ENCODE measurements at places on chromosomes 2 and 18. TPM values are rescaled to one million over a fixed set of nuclear protein-coding genes. Genes with fewer than 3 reads are reported as not detected.
A peak's percentile ranks its signal among the peaks of the same experiment; 100 is the strongest.

GRCh38 chr2:222319586-222320435 lies 21.0 kb upstream of the PAX3 start:
- peaks cover 74% of the 10 kb centered on the region for H3K27me3 ChIP-seq
- H3K4me3 ChIP-seq: peak overlapping the region; percentile 45
- DNase-seq: peak; percentile 82
- no peaks in the 10 kb centered on the region for H3K36me3 ChIP-seq
- H3K4me1 ChIP-seq: no peaks in the 10 kb centered on the region

DNA sequence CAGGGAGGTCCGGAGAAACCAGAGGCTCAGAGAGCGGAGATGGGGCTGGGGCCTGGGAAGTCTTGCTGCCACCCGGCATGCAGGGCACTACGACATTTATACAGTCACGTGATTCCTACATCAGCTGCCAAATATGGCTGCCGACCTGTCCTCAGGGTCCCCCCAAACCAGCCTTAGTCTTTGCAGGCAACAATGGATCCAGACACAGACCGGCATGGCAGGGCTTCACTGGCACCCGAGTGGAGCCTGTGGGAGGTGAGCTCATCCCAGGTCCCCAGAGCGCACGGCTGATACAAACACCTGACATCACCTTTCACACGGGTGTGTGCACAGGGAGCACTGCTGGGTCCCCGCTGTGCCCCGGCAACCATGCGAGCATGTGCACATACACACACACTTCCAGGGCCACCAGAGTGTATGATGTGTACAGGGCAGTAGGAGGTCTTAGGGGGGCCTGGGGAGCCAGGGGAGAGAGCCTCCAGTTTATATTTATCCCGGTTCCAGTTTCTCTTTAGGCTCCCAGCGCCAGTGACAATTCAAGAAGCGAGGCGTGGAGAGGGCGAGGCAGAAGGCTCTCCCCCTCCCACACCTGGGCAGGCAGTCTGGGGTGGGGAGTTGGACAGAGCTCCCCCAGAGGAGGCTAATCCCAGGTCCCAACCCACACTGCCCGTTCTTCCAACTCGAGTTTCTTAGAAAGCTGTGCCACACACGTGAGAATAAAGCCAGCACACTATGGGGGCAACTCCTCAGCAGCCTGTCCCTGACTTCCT lies 2.7 kb downstream of the SEMA4C start:
- no peak for DNase-seq
- H3K36me3 ChIP-seq: peaks cover 38% of the 10 kb centered on the region
- H3K4me3 ChIP-seq: peak overlapping the region; percentile 77
- no peaks in the 10 kb centered on the region for H3K27me3 ChIP-seq
- H3K27ac ChIP-seq: 0 out of 2 replicates have a peak overlapping the region, but pooled peaks have one; percentile 45
- peaks cover 19% of the 10 kb centered on the region for H3K4me1 ChIP-seq

- H3K4me3 ChIP-seq: no peak overlapping the region
- no peaks in the 10 kb centered on the region for H3K4me1 ChIP-seq
- no peaks in the 10 kb centered on the region for H3K27me3 ChIP-seq
- no peak overlapping the region for H3K27ac ChIP-seq
- H3K36me3 ChIP-seq: 0 out of 2 replicates have a peak, but pooled peaks cover 4% of the 10 kb centered on the region
These were observed 16.1 kb upstream of the ADI1 start for GRCh38 chr2:3535467-3535793.

DNA sequence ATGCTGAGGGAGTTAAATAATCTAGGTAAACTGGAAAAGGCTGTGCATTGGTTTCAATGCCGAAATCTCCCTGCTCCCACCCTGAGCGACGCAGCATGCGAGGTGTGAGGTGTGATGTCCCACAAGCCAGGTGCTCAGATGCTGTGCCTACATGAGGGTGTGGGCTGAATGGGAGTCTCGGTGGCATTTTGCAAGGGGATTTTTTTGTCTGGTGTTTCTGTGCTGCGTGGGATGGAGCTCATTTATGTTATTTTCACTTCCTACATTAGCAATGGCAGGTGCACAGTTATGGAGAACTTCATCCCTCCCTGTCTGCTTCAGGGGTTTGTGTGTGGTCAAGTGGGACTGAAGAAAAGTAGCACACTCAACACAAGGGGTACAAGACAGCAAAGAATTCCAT lies 110.2 kb upstream of the CCDC68 start:
- no peaks in the 10 kb centered on the region for H3K27me3 ChIP-seq
- no peaks in the 10 kb centered on the region for H3K36me3 ChIP-seq
- H3K27ac ChIP-seq: no peak overlapping the region
- no peak overlapping the region for H3K4me3 ChIP-seq
- no peak for DNase-seq

PTH2R gene
- 0.38 TPM for polyA plus RNA-seq

DNA sequence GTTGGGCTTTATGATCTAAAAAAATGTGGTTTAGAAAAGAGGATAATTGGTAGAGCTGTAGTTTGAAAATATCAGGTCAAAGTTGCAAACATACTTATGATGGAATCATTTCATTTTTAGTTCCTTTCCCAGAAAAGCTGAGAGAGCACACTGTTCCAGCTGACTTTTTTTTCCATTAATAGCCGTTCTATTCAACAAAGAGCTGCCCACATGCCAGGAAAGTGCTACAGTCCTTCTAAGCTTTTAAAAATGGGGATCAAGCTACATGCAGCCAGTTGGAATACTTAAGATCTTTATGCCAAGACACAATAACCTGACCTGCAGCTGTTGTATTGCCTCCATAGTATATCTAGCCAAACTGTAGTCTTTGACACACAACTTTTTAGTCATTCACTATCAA lies 111.5 kb downstream of the GALNT3 start:
- H3K4me1 ChIP-seq: peaks cover 4% of the 10 kb centered on the region
- H3K36me3 ChIP-seq: no peaks in the 10 kb centered on the region
- no peaks in the 10 kb centered on the region for H3K27me3 ChIP-seq
- H3K4me3 ChIP-seq: no peak overlapping the region
- no peak for DNase-seq
